ENCODE measurements at places on chromosomes 7 and 10.

DNA sequence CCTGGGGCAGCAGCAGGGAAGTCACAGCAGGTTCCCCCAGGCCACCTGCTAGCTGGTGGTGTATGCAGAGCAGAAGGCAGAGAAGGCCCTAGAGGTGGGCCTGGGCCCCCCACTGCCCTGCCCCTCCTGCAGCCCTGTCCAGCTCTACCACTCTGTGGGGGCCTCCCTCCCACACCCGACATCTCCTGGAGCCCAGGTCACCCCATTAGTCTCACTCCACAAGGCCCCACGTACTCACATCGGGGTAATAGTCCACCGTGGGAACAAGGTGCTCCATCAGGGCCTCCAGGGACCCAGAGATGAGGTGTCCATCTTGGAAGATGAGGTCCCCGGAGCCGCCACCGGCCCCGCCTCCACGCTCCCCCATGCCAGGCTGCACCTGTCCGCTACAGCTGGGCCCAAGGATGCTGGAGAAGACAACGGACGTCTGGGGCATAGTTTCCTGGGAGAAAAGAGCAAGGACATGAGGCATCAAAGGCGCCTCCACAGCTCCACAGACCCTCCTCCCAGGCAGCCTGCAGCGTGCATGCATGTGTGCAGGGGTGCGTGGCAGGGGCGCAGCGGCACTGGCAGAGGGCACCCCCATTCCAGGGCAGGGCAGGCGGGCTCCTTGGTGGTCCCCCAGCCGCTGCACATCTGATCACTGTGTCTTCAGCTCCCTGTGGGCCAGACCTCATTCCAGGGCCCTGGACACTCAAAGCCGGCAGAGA lies 61.0 kb downstream of the RASGEF1A start:
- DNase-seq = no peak

DNA sequence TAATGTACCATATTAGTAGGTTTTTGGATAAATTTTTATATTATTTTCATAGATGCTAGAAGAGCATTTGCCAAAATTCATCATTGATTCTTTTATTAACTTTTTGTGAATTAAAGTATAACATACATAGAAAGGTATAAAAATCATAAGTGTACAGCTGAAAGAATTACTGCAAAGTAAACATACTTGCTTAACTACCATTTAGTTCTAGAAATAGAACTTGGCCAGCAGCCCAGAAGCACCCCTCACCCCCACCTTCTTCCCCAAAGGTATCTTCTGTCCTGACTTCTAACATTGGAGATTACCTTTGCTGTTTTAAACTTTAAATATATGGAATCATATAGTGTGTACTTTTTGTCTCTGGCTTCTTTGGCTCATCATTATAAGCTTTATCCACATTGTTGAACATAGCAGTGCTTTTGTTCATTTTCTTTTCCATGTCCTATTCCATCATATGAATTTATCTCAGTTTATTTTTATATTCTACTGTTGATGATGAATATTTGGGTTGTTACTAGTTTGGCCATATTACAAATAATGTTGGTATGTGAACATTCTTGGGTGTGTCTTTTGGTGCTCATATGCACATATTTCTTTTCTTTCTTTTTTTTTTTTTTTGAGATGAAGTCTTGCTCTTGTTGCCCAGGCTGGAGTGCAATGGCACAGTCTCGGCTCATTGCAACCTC lies 142.8 kb downstream of the ADK start:
- no peak for DNase-seq

DNA sequence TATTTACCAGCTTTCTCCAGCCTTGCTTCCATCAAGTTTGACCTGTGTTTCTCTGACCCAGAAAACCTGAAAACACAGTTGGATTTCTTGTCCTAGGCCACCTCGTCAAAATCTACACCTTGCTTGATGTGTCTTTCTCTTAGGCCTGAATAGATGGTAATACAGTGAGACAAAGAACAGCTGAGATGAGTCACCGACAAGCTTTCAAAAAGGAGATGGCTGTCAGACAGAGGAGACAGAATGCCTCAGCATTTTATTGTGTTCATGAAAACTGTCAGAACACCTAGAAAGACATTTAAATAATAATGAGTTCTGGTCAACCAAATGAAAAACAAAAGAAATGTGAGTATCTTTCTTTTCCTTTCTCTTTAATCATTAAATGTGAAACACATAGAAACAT lies 119.7 kb upstream of the SORCS1 start:
- no peak for DNase-seq

DNA sequence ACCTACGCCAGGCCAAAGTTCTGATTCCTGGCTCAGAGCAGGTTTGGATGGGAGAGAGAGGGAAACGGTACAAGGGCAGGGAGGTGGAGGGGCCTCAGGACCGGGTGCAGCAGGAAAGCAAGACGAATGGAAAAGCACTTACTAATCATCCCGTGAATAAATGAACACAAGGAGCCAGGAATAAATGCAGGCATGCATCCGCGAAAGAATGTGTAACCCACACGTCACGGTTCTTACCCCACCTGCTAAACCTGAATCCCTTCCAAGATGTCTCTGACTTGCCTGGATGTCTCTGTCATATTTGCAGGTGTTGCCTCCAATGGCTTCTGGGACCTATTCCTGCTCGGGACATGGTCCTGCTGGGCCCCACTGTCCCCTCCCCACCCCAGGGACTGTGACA lies 335.2 kb upstream of the RNF32 start:
- no peak for DNase-seq

- DNase-seq = no peak
These were observed 81.9 kb downstream of the RAMP3 start for GRCh38 chr7:45239486-45239885.

- DNase-seq = no peak
These were observed 23.2 kb downstream of the UPF2 start for GRCh38 chr10:12019283-12019971.

- DNase-seq = no peak
These were observed 58.8 kb downstream of the TPST1 start for GRCh38 chr7:66263936-66264335.

DNA sequence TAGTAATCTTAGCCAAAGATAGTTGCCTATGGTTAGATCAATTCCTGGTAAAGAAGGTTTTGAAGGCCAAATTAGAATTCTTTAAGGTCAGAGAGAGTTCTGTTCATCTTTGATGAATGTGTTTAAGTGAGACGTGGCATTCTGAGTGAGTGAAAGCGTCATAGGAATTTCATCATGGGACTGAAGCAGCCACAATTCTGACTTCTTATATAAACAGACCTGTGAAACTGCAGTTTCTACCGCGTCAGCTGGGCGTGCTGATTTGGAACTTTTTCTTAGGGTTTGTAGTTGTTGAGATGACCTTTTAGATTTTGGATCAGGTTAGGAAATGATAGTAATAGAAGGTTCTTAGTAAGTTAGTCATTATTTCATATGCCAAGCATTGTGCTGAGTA lies 103.8 kb downstream of the CNNM2 start:
- DNase-seq = no peak

- no peak for DNase-seq
These were observed 26.4 kb downstream of the PRF1 start for GRCh38 chr10:70575874-70576802.

- DNase-seq = no peak
These were observed 137.6 kb downstream of the C10orf105 start for GRCh38 chr10:71582019-71582418.

DNA sequence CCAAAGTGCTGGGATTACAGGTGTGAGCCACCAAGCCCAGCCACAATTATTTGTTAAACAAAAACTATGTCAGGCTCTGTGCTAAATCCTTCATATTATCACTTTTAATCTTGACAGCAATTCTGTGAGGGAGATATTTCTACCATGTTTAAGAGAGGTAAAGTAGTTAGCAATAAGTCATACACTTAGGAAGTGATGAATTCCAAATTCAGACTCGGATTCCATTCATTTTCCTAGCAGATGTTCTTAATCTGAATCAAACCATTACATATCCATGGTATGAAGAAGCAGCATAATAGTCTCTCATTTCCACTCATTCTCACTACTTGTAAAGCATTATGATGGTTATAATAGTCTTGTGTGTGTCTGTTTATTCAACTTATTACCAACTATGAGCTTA lies 2.9 kb upstream of the CD36 start:
- DNase-seq = no peak

All from NCI-H524 treated with DMSO at 0.1 percent for 48 hours (cell line).